ENCODE measurements at places on chromosomes 13 and 19.

- DNase-seq: no peak
Measured at GRCh38 chr13:24118576-24118975, 41.9 kb upstream of the SPATA13 start.

- DNase-seq: no peak
Measured at GRCh38 chr19:13077240-13077639, 25.4 kb downstream of the LYL1 start.

- no peak for DNase-seq
Measured at GRCh38 chr13:102873653-102874052, 27.8 kb downstream of the ERCC5 start.

- DNase-seq: no peak
Measured at GRCh38 chr13:48315969-48316650, 12.6 kb downstream of the RB1 start.

DNA sequence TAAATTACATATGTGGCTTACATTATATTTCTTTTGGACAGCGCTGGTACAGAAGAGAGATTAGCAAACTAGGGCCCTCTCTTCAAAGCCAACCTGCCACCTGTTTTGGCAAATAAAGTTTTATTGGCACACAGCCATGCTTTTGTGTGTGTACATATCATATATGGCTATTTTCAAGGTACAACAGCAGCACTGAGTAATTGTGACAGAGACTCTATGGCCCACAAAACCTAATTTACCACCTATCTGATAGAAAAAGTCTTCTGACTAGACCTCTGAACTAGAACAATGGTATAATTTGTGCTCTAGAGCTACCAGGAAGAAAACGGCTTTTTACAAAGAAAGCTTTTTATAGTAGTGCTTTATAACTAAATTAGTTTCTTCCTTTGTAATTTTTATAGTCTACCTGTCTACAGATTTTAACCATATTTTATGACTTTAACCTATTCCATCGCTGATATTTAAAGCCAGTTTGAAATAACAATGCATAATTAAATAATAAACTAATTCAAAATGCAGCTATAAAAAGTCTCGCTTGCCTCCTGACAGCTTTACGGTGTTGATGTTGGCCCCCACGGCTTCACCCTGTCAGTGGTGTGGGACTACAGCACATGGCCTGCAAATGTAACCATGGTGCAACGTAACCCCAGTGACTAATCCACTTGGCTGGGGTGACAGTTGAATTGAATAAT is 17.7 kb upstream of the DPY19L3 start:
- no peak for DNase-seq

GRCh38 chr13:29594710-29595379 is 643 bp downstream of the SLC7A1 start:
- no peak for DNase-seq

DNA sequence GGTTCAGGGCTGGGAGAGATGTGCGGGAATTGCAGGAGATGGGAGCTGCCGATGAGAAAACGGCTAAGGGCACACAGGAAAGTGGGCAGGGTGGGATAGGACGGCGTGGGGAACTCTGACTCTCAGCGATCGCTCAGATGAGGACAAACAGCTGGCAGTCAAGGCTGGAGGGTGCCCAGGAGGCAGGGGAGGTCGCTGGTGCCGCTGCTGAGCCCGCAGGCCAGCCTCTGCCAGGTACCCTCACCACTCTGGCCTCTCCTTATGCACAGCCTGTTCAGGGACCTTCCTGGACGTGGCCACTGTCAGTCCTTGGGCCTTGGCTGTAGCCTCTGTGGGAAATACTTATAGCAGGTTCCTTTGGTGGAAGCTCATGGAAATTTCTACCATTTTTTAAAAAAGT is 308.6 kb downstream of the TEX29 start:
- no peak for DNase-seq

- no peak for DNase-seq
Measured at GRCh38 chr13:46586751-46587514, 34.0 kb downstream of the LRCH1 start.

DNA sequence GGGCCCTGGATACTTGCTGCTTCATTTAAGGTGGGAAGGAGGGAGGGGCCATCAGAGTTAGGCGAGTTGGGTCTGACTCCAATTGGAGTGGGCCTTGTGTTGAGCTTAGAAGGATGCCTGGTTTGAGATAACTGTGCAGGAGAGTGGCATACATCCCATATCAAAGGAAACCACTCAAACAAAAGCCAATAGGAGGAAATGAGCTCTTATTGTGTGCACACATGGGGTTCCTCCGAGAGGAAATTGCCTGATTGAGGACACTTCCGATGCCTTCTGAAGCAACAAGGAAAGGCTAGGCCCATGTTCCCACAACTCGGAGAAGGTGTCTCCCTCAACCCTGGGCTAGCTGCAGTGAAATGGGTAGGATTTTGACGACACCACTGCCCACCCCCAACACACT is 19.6 kb downstream of the MBNL2 start:
- DNase-seq: no peak

- DNase-seq: no peak
Measured at GRCh38 chr13:99237981-99238662, 20.1 kb downstream of the GPR18 start.
